ENCODE measurements at places on chromosomes 12 and 14.

GRCh38 chr12:117580718-117581062 lies 219.3 kb upstream of the NOS1 start:
- no peak for DNase-seq

DNA sequence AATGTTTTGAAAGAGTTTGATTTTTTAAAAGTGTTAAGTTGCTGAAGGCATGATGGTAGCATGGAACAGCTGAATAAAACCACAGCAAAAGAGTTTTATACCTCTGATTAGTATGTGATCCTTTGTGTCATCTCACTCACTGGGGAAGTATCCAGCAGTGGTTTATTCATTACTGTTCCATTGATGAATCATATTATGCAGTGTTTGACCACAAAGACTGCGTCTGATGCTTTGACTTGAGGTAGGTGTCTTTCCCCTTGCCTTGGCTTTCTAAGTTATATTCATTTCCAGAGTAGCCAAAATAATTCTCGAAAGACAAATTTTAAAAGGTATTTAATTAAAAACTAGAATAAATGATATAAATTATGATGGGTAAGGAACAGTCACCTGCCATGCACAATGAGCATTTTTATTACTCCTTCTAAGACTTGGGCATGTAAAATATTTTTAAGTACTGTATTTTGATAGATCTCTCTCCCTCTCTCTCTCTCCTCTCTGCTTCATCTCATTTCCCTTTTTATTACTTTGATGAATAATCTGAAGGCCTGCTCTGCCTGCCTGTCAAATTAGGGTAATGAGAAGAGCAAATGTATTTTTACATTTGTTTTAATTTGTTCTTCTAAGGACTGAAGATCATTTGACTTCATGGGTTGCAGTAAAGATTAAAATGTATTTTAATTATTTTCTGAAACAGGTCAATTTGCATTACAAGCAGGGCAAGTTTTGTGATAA lies 164.9 kb downstream of the NAV3 start:
- DNase-seq, result no peak

DNA sequence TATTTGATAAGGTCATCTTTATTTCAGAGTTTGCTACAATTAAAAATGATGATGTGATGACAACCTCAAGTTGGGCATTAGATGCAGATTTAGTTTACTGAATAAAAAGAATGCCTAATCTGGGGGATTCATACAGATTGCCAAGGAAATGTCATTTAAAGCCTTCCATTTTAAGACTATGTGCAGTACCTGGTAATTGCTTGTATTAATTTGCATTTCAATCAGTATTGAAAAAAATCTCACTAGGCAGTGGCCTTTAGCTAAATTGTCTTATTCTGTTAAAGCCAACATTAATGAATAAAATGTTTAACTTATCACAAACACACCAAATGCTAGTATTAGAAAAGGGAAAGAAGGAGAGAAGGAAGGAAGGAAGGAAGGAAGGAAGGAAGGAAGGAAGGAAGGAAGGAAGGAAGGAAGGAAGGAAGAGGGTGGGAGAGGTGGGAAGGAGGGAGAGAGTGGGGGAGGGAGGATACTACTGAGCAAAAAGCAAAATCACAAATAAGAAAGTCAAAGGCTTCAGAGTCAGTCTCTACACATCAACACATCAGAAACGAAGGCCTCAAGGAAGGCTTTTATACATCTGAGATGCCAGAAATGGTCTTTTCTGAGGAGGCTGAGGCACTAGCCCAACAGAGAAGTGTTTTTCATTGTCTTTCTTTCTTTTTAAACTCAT lies 271.1 kb upstream of the CLEC14A start:
- no peak for DNase-seq

GRCh38 chr12:63978519-63978918 lies 134.0 kb downstream of the SRGAP1 start:
- no peak for DNase-seq

GRCh38 chr14:104530646-104531045 lies 48.9 kb upstream of the C14orf180 start:
- no peak for DNase-seq

DNA sequence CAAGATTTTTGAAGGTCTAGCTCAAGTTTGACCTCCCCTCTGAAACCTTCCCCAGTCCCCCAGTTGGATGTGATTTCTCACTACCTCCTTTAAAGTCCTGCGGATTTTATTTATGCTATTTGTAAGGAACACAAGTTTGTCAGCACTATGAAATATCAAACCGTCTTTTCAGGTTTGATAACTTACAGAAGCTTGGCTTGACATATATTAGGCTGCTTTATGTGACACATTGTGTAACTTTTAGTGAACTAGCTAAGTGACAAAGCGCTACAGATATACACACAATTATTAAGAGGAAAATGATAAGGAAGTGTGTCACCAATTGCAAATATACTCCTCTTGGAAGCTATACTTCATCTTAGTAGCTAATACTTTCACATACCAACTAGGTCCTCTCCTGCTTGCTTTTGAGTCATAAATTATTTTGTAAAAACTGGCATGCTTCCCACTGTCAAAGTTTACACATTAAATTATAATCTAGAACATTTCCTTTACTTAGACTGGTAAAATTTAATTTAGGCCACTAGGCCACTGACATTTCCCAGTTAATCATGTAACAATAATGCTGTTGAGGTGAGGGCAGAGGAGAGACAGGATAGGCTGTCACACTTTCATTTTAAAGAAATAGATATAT lies 149.5 kb downstream of the TMTC3 start:
- DNase-seq, result no peak

DNA sequence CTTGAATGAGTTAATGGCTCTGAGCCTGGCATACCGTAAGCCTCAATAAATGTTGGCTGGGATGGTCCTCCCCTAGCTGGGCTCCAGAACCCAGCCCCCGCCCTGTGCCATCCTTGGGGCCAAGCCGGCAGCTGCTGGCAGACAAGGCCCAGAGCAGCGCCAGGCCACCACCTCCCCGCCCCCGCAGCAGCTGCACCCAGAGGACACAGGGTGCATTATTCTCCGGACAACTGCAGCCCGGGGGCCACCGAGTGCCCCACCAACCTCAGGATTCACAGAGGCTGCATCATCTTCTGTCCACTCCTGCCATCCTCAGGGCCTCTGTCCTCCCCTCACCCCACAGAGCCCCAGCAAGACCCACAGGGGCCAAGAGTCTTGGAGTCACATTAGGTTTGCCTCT lies 92.7 kb downstream of the NCOR2 start:
- DNase-seq, result no peak

GRCh38 chr14:65470404-65470880 lies 57.9 kb downstream of the FUT8 start:
- DNase-seq, result no peak

DNA sequence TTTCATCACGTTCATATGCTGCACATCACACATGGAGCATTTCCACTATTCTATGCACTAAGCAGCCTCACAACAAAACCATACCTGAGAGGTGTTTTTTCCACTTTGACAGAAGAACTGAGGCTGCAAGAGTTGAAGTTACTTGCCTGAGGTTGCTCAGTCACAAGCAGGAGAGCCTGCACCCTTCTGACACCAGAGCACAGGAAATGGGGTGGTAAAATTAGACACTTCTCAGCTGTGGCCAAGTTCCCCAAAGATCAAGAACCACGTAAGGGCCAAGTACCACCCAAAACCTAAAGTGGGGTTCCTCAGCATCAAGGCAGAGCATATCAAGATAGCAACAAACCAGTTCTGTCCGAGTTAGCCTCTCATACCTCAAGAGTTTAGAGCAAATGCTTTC lies 185.8 kb downstream of the CAPZA3 start:
- no peak for DNase-seq

DNA sequence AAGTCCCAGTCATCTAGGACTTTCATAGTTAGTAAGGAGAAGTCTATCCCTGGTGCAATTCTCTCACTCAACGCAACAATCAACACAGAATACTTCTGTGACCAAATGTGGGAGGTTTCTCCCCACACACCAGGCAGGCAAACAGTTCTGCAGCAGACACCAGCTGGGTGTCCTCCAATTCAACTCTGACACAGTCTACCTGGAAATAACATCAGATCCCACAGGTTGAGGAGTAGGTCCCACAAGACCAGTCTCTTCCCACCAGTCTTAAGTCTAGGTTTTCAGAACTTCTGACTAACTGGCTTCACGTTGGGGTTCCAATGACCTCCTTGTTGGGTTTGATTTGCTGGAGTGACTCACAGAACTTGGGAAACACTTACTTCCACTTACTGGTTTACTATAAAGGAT lies 14.8 kb downstream of the ACOT6 start:
- no peak for DNase-seq

DNA sequence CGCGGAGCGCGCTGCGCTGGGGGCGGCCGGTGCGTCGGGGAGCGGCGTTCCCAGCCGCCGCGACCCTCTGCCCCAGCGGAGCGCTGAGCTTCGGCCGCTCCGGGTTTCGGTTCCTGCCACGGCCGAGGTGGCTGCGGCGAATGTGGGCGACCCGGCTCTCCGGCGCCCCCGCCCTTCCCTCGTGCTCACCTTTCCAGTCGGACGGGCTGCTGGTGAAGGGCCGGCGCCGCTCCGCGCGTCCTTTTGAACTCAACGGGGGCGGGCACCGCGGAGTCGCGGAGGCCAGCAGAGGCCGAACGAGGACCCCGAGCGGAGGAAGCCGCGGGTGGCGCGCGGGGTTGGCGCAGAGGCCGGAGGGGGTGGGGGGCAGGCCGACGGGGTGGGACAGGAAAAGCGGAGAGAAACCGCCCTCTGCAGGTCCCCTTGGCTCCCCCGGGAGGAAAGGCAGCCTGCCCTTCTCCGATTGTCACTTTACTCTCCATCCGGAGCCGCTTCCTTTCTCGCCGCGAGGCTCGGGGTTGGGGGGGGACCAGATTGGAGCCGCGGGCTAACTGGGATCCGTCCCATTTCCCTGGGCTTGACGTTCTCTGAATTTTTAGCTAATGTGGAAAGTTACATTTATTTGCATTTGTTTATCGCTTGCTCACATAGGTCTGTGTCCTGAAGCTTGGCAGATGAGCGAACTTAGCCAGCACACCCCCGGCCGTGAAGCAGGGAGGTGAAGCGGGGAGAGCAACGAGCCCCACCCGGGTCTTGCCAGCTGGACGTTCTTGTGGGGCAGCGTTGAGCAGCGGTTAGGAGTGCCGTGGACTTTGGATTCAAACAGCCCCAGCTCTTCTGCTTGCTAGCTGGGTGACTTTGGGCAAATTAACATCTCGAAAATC lies at the start of gene SMAGP:
TSS of gene SMAGP (minus strand) at position 349 of the 884 bp plus-strand sequence. CDS start 1,137 bp downstream, outside the sequence.
- no peak for DNase-seq
